ENCODE measurements at places on chromosomes 1 and 21.
A peak's percentile ranks its signal among the peaks of the same experiment; 100 is the strongest.

- DNase-seq = no peak
Observed at GRCh38 chr1:222886878-222887351, 72.1 kb downstream of the DISP1 start.

- DNase-seq = no peak
Observed at GRCh38 chr1:54500107-54500431, 48.0 kb upstream of the ACOT11 start.

DNA sequence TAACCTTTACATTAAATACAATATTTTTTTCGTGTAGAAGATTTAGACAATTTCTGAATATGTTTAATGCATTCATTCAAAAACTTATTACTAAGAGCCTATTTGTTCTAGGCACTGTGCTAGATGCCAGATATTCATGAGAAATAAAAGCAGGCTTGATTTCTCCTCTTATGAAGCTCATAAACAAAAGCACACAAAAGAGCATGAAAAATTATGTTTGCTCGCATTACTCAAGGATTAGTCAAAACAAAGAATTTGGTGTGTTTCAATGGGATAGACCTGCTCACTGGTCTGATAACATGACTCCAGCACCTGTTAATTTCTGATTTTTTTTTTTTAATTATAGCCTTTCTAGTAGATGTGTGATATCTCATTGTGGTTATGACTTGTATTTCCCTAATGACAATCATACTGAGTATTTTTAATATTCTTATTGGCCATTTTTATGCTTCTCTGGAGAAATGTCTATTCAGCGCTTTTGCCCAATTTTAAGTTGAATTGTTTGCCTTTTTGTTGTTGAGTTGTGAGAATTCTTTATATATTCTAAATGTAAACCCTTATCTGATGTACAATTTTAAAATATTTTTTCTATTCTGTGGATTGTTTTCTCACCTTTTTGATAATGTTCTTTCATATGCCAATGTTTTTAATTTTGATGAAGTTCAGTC, 382.3 kb upstream of the ADGRL4 start:
- no peak for DNase-seq

DNA sequence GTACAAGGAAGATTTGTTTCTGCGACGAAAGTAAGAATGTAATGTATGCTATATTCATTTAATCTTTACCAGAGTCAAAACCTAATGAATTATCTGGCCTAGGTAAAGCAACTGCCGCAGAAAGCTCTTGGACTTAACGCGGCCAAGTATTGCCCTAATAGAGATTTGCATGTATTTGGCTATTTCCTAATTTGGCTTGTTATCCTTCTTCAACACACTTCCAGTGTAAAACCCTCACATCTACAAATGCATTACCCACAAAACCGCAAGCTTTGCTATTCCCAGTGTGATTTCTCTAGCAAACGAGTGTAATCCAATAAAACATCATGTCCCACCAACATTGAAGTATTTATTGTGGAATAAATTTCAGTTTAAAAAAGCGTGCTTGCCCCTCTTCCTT, 123.8 kb upstream of the LMO4 start:
- DNase-seq = no peak

- no peak for DNase-seq
Observed at GRCh38 chr1:111587509-111588174, 31.9 kb upstream of the RAP1A start.

DNA sequence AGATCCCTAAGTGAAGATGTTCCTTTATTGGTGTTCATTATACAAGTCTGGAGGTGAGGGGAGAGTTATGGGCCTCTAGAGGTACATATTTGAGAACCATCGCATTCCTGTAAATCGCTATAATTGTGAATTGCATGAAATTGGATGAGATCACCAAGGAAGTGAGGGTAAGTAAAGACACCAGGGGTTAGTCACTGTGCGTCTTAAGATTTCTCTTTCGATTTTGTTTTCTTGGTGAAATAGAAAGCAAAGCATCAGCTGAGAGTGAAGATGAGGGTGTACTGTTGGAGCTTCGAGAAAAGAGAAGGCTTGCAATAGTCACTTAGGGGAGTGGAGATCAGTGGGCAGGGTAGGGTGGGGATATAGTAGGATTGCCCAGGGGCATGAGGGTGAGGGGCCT, 82.1 kb downstream of the RAVER2 start:
- no peak for DNase-seq

- DNase-seq = no peak
Observed at GRCh38 chr1:56957931-56958330, 7.9 kb downstream of the C8B start.

- DNase-seq = no peak
Observed at GRCh38 chr1:247456021-247456420, 1.9 kb downstream of the OR2B11 start.

DNA sequence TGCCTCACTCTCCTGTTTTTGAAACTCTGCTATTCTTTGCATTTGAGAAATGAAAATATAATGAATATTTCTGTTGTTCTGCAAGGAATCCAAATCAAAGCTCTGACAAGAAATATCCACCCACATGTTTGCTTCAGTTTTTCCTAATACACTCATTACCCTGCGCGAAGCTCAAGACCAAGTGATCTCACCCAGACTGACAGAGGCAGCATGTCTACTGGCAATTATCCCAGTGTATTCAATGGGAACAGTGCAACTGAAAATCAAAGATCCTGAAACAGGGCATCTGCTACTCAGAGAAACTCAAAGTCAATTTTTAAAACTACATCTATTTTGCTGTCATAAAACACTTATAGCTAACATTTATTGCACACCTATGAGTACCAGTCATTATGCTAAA, 321.0 kb upstream of the LRRC7 start:
- no peak for DNase-seq

DNA sequence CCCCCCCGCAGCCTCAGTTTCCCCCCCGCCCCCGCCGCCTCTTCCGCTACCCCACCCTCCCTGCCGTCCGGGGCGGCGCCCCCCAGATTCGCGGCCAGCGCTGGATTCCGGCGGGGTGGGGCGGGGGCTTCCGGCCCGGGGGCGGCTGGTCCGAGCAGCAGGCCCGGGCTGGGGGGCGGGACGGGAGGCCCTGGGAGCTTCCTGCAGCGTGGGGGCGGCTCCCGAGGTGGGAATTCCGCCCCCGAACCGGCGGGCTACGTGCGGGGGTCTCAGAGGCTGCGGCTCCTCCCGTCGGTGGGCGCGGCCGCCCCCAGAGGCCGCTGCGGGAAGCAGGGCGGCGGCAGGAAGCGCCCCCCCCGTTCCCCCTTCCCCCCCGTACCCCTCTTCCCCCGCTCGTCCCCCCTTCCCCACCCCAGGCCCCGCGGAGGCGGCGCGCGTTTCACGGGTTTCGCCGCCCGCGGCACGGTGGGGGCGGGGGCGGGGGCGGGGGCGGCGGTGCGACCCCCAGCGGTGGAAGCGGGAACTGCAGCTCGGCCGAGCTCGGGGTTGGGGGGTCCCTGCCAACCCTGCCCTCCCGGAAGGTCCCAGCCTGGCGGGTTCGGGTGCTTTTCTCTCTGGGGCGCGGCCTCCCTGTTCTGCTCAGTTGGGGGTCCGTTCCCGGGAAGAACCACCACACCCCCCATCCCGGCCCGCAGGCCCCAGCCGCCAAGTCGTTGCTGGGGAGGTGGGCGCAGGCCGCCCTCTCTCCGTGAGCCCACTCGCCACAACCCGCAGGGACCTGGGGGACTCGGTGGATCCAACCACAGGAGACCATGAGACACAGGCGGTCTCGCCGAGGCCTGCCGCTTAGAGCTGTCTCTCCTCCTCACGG, 76.3 kb downstream of the MORN1 start:
- DNase-seq = no peak

- no peak for DNase-seq
Observed at GRCh38 chr1:235920596-235921375, 54.1 kb upstream of the LYST start.

DNA sequence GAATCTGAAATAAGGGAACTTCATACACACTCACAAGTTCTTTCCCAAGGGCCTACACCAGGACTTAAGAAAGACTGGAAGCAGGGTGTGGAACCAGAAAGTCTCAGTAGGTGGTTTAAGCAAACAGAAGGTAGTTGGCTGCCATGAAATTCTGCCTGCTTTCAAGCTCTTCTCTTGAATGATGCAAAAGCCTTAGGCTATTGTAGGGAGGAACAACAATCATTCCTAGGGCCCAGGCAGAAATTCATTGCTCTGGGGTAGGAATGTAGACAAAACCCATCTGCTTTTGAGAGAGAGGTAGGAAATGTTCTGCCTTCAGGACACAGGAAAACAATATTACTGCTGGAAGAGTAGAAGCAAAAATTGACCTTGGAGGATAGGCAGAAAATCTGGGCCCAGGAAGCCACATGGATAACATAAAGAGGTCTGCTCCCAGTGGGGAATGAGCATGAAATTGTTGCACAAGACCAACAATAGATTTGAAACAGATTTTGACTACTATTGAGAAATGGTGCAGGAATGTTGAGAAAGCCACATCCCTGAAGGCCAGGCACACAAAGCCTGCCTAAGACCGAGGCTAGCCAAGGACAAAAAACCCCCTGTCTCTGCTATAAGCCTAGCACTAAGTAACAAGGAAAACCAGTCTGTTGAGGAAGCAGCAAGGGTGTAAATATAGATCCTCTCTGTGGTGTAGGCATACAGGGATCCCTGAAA, 22.7 kb upstream of the SFT2D2 start:
- no peak for DNase-seq

DNA sequence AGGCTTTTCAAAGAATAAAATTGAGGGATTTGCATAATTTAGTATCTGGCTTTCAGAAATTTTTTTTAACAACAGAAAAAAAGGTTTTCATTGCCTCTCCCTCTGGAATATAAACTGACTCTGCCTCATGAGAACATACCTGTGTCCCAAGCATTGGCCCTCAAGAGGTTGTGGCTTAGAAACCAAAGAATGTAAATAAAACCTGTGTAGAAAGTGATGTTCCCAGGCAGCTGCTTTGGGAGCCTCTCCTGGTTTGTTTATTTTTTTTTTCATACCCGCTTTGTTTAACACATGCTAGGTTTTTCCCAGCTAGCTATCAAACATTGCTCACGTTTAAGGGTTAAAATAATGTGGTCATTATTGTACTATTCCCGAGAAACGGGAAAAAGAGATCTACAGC, 40.5 kb upstream of the IFNAR2 start:
- DNase-seq = no peak

DNA sequence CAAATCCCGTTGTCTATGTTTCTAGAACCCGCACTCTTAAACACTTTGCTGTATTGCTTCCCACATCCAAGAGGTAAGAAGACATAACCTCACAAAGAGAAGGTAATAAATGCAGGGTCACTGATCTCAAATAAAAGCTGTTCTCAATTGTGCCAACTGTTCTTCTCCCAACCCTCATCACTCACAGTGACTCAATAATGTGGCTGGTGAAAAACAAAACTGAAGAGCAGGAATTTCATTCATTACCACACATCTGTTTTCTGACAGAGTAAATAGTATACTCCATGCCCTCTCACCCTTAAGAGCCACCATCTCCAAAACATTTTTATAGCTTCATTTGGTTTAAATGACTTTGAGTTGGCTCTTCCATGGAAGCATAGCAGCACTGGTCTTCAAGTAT, 6.2 kb upstream of the ERICH3 start:
- DNase-seq = no peak

- DNase-seq = peak; percentile 63
Observed at GRCh38 chr21:42578761-42579415, 65.2 kb downstream of the SLC37A1 start.

GRCh38 chr21:17765207-17765606, 53.9 kb downstream of the C21orf91 start:
- DNase-seq = no peak

- DNase-seq = no peak
Observed at GRCh38 chr1:42380586-42381279, at the start of gene RIMKLA. RIMKLA (plus strand) TSS chr1:42380792; CDS start chr1:42380935, 143 bp downstream.

DNA sequence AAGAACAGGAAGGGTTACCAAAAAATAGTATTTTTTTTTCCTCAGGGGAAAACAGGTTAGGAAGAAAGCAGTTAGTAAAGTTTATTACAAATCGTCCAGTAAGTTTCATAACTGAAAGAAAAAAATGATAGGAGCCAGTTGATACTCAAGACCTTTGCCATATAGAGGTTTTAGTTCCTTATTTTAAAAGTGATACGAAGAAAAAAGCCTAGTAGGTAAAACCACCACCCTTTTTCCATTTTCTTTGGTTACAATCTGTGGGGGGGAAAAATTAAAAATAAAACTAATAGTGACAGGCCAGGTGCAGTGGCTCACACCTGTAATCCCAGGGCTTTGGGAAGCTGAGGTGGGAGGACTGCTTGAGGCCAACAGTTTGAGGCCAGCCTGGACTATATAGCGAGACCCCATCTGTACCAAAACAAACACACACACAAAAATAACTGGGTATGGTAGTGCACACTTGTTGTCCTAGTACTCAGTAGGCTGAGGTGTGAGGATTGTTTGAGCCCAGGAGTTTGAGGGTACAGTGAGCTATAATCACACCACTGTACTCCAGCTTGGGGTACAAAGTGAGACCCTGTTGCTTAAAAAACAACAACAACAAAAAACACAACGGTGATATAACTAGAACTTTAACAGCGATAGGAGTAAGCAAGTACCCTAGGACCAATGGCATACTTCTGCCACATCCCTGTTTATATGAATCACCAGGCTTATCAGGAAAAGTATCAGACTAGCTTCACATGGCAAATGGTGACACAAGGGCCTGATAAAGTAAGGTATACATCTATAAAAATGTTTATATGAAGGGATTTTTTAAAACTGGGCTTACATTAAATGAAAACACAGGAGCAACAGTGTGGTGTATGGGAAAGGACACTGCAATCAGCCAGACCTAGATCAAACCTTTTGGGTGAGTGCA, 5.4 kb downstream of the TMEM59 start:
- no peak for DNase-seq

DNA sequence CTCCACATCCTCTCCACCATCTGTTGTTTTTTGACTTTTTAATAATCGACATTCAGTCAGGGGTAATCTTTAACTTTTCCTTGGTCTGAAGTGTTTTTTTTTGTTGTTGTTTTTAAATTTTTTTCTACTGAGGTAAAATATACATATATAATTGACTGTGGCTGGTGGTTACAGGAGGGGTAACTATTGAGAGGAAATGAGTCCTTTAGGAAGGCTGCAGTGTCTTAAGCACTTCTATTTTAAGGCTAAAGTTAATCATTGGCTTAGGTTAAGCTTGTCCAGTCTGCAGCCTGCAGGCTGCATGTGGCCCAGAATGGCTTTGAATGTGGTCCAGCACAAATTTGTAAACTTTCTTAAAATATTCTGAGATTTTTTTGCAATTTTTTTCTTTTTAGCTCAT, 172.5 kb downstream of the CTH start:
- DNase-seq = no peak

- no peak for DNase-seq
Observed at GRCh38 chr1:51417496-51418383, 87.4 kb upstream of the TTC39A start.

GRCh38 chr1:167923324-167924056, 9.6 kb upstream of the ADCY10 start:
- no peak for DNase-seq

GRCh38 chr1:111804776-111805175, 49.1 kb downstream of the DDX20 start:
- no peak for DNase-seq
